ENCODE measurements at places on chromosomes 1 and 21. TPM values are rescaled to one million over a fixed set of nuclear protein-coding genes. Genes with fewer than 3 reads are reported as not detected.

The CFAP141 gene
- not detected for total RNA-seq

The ALG14 gene
- 2.9 TPM for total RNA-seq

The FCRL4 gene
- not detected for total RNA-seq

The SLC30A2 gene
- not detected for total RNA-seq

The GORAB gene
- 19.7 TPM for total RNA-seq

The CELA3B gene
- total RNA-seq, result not detected

The FOXJ3 gene
- total RNA-seq, result 15.5 TPM

The PDZK1IP1 gene
- total RNA-seq, result not detected

The KIF14 gene
- total RNA-seq, result 8.5 TPM

The AADACL3 gene
- total RNA-seq, result not detected

The MAP3K21 gene
- 1.7 TPM for total RNA-seq

The RPTN gene
- not detected for total RNA-seq
